ENCODE measurements at places on chromosomes 3 and 15. TPM values are rescaled to one million over a fixed set of nuclear protein-coding genes. Genes with fewer than 3 reads are reported as not detected.

NDN gene
- polyA plus RNA-seq = 37.9 TPM

DNA sequence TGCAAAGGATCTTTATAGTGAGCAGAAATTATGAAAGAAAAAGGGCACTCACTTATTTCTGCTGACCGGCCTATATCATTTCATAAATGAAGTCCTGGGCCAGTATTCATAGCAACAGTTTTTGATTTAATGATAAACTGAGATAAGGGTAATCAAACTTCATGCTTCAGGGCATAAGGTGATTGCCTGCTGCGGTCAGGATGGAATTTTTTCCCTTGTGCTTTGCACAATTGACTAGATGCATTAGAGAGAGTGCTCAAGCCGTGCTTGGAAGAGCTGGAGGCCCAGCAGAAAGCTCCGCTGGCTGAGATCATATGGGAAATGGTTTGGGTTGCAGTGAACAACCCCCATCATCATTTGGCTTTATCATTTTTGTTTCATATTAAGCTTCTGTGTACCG is 10.4 kb downstream of the SEMA6D start:
- DNase-seq = no peak

DNA sequence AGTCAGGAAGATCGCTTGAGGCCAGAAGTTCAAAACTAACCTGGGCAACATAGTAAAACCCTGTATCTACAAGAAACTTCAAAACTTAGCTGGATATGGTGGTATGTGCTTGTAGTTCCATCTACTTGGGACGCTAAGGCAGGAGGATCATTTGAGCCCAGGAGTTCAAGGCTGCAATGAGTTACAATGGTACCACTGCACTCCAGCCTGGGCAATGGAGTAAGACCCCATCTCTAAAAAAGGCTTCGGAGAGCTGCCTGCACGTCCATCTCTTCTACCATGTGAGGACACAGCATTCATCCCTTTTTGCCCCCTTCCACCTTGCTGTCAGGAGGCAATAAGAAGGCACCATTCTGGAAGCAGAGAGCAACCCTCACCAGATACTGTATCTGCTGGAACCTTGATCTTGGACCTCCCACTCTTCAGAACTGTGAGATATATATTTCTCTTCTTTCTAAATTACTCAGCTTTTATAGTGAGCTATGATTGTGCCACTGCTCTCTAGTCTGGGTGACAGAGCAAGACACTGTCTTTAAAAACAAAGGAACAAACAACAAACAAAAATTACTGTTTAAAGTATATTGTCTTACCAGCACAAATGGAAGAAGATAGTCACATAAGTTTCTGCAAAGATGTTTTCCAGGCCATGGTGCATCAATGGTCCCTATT is 4.2 kb upstream of the BTLA start:
- DNase-seq = no peak

- DNase-seq = no peak
Measured at GRCh38 chr15:63908991-63909390, 75.2 kb upstream of the HERC1 start.

DNA sequence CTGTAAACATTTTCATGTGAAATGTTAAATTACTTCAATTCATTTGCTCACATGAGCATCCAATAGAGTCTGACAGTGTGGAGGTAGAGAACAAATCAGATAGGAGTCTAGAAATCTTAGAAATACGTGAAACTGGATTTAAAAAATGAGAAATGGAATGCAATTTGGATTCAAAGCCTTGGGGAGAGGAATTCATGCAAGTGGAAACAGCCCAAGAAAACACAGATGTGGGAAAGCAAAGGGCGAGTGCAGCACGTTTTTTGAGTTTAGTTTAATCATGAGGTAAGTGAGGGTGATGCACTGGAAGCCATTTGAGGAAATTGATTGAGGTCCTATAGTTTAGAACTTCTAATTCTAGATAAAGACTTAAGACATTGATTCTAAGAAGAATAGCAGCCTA is 434.7 kb downstream of the C3orf38 start:
- no peak for DNase-seq

DNA sequence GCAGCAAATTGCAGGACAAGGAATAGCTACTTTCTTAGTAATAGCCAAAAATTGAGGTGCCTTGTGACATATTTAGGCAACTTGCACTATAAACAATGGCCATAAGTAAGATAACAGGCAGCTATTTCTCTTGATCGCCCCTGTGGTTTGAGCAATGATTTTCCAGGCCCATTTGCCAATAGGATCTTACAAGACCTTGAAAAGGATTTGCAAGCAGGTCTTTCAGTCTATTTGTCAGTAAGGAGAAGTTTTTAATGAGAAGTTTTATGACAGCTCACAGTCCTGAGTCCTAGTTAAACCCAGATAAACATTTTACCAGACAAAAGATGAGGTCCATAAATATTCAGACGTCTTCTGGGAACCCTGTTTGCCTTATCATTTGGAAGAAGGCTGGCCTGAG is 645.5 kb downstream of the RBMS3 start:
- no peak for DNase-seq

DNA sequence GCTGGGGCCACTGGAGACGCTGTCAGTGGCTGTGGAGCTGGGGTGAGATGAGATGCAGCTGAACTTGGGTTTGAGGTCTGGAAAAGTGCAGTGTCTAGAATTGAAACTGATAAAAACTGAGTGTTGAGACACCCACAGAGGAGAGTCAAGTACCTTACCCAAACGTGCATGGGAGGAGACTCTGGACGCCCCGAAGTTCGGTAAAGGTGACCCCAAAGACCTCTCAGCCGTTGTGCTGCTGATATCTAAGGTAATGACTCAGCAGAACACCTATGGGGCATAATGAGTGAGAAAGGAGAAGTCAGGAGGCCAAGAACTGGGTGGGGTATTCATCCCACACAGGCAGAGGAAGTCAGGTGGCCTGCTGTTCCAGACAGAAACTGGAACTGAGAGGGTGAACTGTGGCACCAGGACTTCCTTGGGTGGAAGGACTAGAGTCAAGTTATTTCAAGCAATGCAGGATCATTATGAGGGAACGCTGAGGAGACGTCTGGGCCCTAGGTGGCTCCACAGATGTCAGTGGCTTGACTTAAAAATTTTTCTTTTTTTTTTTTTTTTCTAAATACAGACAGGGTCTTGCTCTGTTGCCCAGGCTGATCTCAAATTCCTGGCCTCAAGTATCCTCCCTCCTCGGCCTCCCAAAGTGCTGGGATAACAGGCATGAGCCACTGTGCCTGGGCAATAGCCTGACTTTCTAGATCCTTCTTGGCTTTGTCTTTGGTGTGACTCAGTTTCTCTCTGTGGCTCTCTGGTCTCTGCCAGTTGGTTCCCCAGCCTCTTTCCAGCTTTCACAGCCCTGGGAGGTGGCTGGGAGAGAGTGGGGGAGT is 67.6 kb upstream of the GCNT3 start:
- no peak for DNase-seq

RARB gene
- polyA plus RNA-seq = 9.5 TPM

- DNase-seq = peak; percentile 70
Measured at GRCh38 chr3:179681492-179682263, 28.8 kb downstream of the USP13 start.

HTR3C gene
- not detected for polyA plus RNA-seq

- DNase-seq = no peak
Measured at GRCh38 chr3:58835086-58835485, 168.5 kb upstream of the FAM3D start.

DNA sequence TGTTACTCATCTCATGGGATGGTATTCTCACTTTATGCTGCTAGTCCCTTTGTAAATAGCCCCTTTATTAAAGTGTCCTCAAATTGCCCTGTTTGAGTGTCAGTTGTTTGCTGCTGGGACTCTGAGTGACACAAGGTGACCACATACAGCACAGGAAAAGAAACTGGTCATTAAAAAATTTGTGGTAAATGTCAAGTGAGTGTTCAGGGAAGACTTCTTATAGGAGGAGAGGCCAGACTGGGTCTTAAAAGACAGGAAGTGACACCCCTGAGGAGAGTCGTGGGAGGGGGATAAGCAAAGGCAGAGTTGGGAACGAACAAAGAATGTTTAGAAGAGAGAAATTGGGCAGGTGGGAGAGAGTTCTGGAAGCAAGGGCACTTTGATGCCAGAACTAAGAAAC is 35.2 kb downstream of the CCR3 start:
- DNase-seq = no peak

DNA sequence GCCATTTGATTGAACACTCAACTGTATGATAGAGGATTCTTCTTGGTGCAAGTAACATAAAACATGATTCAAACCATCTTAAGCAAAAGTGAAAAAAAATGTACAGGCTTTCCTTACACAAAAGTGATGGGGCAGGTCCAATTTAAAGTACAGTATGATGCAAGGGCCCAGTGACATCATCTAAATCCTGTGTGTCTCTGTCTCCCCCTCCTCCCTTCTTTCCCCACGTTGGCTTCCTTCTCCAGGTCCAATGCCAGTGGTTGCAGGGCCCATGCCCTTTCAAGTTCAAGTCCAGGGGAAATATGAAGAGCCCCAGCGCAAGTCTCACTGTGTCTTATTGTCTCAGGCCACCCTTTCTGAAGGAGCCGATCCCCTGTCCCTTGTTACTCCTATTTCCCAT is 332.3 kb downstream of the SHQ1 start:
- no peak for DNase-seq

DAZL gene
- polyA plus RNA-seq = not detected

DNA sequence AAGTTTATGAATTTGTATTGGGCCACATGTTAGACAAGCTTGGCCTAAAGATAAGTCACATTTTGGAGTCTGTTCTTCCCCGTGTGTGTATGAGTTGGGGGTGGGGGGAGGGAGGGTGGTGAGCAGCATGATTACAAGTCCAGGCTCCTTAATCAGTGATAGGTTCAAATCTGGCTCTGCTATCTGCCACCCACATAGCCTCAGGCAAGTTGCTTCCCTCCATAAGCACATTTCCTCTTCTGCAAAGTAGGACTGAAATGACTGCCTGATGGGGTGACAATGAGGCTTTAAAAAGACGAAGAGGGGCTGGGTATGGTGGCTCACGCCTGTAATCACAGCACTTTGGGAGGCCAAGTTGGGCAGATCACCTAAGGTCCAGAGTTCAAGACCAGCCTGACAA is 1.1 kb upstream of the SPATA12 start:
- no peak for DNase-seq

GRCh38 chr3:32303399-32303747 is 64.9 kb downstream of the CMTM8 start:
- no peak for DNase-seq

ARGFX gene
- not detected for polyA plus RNA-seq

DNA sequence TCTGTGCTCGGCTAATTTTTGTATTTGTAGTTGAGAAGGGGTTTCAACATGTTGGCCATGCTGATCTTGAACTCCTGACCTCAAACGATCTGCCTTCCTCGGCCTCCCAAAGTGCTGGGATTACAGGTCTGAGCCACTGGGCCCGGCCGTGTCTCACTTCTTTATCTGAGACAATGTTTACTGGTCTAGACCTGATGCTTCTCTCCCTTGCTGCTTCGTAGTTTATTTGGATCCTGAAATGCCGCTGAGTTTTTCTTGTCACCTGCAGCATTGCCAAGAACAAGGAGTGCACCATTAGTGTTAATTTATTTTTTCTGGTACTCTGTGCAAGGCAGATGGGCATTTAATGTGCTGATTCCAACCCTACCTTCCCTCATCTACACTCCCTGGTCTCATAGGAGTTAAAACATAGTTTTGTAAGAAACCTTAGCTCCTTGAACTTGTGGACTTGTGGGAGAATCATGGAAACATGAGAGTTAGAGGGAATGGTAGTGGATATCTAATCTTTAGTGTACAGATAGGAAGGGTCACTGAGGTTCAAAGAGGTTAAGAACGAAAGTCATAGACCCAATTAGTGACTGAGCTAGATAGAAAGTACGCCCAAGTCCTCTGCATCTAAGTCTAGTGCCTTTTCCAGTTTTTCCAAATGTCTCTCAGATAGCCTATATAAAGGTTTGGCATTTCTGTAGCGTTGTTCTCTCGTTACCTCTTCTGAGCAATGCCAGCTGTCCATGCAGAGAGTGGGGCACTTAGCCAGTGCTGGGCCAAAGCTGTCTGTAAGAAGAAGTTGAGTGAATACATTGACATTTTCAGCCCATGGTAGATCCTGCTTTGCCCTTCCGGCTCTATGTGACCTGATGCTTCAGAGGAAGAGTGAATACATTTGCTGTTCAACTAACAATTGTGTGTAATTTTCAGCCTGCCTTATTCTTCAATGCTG is 244.1 kb downstream of the LPP start:
- DNase-seq = no peak

- no peak for DNase-seq
Measured at GRCh38 chr3:159487304-159487703, 501.3 kb upstream of the IL12A start.

ZPLD1 gene
- polyA plus RNA-seq = not detected

- peak; percentile 55 for DNase-seq
Measured at GRCh38 chr15:57509126-57509525, 82.6 kb upstream of the MYZAP start.

- DNase-seq = no peak
Measured at GRCh38 chr3:58144478-58145325, 66.1 kb downstream of the DNASE1L3 start.

CD47 gene
- 42.6 TPM for polyA plus RNA-seq

BLOC1S6 gene
- 18.5 TPM for polyA plus RNA-seq

DNA sequence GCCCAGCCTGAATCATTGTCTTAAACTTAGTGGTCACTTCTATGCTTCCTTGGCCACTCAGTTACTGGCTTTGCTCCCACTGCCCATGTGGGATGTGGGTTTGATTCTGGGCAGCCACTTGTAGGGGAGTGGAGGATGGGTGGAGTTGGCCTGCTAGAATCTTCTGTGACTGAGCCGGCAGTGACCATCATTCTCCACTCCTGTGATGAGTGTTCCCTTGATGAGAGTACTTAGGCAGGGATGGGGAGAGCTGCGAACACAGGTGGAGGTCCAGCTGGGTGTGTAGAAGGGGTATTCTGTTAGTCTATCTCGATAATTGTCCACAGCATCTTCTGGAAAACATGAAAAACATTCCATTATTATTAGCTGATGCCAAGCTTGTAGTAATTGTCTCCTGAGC is 8.0 kb downstream of the TM6SF1 start:
- no peak for DNase-seq

GRCh38 chr3:4060064-4060463 is 243.1 kb upstream of the SETMAR start:
- DNase-seq = no peak

- DNase-seq = no peak
Measured at GRCh38 chr15:68794863-68795262, 25.8 kb downstream of the ANP32A start.

DNA sequence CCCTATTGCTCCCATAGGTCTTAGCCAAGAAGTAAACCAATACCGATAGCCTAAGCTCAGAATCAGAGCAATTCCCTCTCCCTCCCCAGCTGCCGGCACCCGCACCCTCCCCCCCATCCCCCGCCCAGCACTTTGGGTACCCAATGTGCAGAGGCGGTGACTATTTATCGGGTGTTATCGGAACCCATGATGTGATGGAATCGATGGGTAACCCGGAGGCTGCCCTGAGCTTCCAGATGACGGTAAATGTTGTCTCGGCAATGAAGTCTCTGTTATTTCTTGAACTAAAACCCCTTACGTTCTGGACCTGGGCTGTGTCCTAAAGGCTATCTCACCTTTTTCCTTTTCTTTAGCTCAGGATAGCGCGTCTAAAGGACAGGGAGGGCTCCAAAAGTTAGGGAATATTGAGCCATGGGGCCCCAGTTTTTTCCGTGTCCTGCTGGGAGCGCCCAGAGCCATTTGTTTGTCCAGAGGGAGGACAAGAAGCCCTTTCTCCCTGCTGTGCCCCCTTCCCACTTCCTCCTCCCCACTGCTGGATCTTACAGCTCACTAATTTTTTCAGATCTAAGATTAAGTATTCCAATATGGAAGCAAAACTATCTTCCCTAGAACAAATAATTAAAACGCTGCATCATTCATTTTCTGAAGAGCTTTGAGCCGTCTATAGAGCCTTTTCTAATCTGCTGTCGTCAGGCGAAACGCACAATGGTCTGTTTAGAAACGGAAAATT is 1.5 kb downstream of the SLITRK3 start:
- DNase-seq = no peak

SNTN gene
- not detected for polyA plus RNA-seq

Measured in right cardiac atrium (tissue), 5 donors.